Spinal cord (tissue), 10 donors: ENCODE measurements at places on chromosomes 2 and 18.

- no peak for DNase-seq
Observed at GRCh38 chr2:128501700-128502099, 183.0 kb upstream of the HS6ST1 start.

- DNase-seq: no peak
Observed at GRCh38 chr2:161599842-161600241, 24.4 kb upstream of the SLC4A10 start.

- DNase-seq: no peak
Observed at GRCh38 chr2:71938659-71939587, 208.7 kb downstream of the CYP26B1 start.

- DNase-seq: no peak
Observed at GRCh38 chr2:23083966-23084365, 301.0 kb upstream of the KLHL29 start.

- no peak for DNase-seq
Observed at GRCh38 chr2:70014959-70015358, 53.5 kb upstream of the ASPRV1 start.

DNA sequence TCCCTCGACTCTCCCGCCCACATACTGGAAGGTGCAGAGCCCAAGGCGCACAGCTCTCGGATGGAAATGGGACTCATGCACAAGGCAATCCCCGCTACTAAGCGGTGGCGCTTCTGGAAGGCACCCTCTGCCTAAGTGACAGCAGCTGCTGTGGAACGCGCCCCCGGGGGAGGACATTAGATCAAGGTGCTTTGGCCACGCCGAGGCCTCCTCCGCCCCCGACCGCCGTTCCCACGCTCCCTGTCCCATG, 202 bp downstream of the MCEE start:
- DNase-seq: peak; percentile 70

DNA sequence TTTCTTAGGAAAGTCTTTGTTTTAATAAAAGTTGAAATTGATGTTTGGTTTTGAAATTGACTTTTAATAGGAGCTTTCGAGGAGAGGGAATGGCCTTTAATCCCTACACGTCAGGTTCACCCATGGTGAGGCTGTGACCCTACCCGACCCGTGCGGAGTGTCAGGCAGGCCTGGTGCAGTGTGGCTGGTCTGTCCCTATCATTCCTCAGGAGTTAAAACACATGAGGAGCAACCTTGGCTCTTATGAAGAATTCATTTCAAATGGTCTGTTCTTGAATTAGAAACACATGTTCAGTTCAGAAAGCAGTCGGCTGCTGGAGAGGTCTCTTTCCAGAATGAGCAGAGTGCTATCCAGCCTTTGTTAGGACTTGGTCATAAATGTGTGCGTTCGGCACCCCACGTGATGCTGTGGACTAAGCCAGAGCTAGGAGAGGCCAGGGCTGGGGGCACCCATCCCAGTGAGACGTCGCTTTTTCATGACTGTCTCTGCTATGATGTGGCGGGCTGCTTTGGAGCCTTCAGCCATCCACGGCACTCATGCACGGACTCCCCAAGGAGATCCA, 54.7 kb downstream of the EMILIN2 start:
- no peak for DNase-seq

DNA sequence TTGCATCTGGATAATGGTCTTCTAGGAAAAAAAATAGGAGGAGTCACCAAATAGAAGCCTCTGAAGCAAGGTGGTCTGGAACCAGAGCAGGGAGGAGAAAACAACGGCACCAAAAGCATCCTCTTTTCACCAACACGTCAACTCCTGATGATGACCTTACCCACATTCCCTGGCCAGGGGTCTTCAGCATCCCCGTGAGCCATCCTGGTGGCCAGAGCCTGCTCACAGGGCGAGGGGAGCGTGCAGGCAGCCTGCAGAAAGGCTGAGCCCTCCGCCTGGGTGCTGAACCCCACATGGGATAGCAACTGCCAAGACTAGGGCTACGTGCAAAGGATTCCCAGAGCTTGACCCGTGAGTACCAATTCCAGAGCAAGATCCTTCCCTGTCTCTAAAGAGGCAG, 191.0 kb downstream of the NDUFA10 start:
- DNase-seq: no peak

GRCh38 chr18:38948436-38948835, 1382.8 kb upstream of the CELF4 start:
- no peak for DNase-seq

DNA sequence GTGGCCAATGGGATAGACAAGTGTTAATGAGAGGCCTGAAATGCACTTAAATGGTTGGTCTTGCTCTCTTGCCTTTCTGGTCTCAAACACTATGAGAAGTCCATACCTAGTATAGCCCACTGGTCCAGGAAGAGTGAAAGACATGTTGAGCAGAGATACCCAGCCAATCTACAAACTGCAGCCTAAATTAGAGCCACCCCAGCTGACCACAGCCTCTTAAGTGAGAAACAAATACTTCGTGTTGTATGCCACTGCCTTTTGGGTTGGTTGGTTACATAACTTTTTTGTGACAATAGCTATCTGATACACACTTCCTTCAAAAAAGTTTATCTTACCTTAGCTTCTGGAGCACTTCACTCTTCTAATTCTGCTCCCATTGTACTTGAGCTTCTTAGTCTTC, 8.8 kb upstream of the EXOC6B start:
- no peak for DNase-seq

- DNase-seq: no peak
Observed at GRCh38 chr2:39455826-39456225, 18.7 kb upstream of the MAP4K3 start.

GRCh38 chr2:71451705-71452104, 1.7 kb upstream of the DYSF start:
- no peak for DNase-seq

GRCh38 chr2:102137138-102137537, 5.4 kb upstream of the IL1R1 start:
- DNase-seq: no peak

- DNase-seq: no peak
Observed at GRCh38 chr2:124480958-124481357, 455.9 kb downstream of the CNTNAP5 start.

- no peak for DNase-seq
Observed at GRCh38 chr2:607172-607571, 70.0 kb downstream of the TMEM18 start.

DNA sequence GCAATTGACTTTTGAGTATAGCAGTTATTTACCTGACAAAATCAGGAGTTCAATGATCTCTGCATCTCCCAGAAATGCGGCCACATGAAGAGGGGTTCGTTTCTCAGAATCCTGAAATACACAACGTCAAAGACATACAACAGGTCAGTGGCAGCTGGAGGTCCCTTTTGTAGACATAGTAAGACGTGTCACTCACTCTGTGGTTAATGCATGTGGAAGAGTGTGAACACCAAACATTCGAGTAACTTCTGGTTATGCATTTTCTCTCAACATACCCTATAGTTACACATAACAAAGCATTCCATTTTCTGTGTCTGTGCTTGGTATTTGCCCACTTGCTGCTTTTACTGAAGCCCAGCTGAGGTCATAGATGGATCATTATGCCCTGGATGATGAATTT, 163.6 kb downstream of the ANKRD44 start:
- no peak for DNase-seq

GRCh38 chr2:227368574-227368973, 10.5 kb downstream of the TM4SF20 start:
- DNase-seq: no peak

- DNase-seq: no peak
Observed at GRCh38 chr2:112692495-112692911, 28.3 kb upstream of the NT5DC4 start.

DNA sequence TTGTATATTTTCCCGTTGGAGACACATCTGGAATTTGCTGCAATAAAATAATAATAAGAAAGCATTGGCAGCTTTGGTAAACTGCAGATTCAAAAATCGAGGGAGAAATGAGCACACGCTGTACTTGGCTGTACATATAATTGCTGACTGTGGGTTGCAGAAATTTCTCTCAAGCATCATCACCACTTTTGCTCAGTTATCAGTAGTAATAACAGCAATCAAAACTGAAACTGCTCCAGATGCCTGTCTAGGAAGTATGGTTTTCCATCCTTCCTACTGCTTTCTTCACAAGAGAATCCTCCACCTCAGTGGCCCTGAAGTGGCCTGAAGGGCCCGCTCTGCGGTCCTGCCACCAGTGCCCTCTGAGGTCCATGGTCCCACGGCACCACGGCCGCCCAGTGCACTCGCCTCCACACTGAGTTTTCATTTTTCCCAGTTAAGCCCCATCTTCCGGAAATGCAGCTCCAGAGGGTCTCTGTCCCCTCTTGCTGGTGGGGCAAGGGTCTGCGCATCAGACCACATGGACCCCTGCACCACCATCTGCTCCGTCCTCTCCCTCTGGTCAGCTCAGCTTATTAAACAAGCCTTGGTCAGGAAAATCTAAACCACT, 3.9 kb downstream of the DUSP28 start:
- DNase-seq: no peak

DNA sequence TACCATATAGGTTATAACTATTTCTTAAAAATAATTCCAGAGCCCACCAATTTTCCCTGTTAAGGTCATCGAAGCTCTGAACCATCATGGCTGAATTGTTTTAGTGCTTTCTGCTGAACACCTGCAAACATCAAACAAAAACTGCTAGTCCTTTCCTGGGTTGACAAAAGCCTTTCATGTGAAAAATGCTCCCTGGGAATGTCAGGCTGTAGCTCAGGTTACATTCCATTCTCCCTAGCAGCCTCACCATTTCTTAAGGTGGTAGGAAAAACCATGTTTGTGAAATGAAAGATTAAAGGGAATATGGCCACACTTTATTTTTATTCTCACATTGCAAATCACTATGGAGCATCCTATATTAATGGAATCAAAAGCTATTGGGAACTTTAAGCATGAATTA, 5.7 kb downstream of the TCF4 start:
- DNase-seq: no peak

DNA sequence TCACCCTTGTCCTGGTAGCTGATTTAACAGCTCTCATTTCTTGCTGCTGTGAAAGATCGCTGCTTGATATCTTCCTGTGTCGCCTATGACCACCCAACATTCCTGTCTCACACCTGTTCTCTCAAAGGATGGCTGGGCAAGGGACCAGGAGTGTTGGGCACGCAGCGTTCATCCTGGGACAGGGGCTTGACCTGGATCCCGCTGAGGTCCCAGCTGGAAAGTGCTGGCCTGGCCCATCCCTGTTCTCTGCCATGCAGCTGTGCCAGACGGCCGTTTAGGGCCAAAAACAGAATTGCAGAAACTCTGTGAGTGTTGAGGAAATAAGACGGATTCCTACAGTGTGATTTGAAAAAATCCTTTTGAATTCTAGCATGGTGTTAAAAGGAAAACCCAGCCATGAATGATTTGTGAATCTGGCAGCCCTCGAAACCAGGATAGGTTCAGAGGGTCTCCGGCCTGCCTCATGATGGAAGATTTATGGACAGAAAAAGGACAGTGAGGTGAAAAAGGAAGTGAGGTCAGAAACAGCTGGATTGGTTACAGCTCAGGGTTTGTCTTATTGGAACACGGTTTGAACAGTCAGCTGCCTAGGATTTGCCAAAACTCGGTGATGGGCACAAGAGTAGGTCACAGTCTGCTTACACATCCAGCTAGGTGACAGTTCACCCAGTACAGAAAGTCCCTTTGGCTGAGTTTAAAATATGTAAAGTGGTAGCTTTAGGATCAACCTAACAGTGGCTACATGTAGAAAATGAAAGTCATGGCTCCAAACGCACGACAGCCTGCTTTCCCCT, 164.8 kb downstream of the DCDC2C start:
- no peak for DNase-seq

DNA sequence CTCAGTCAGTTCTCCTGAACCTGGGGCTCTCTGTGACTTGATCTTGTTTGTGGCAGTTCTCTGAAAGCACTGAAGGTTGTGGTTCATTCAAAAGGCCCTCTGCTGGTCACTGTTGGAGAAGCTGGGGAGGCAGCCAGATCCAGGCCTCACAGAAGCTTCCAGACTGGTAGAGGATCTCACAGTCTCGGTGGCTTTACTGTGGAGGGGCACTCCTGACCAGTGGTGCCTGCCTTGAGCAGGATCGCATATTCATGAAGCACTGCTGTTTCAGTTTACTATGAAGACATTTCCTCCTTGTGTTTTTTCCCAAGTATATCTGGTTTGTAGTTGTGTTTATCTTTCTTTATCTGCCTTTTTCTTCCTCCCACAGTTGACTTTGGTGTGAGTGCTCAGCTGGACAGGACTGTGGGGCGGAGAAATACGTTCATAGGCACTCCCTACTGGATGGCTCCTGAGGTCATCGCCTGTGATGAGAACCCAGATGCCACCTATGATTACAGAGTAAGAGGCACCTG, 133.9 kb downstream of the MAP4K4 start:
- peak; percentile 67 for DNase-seq

DNA sequence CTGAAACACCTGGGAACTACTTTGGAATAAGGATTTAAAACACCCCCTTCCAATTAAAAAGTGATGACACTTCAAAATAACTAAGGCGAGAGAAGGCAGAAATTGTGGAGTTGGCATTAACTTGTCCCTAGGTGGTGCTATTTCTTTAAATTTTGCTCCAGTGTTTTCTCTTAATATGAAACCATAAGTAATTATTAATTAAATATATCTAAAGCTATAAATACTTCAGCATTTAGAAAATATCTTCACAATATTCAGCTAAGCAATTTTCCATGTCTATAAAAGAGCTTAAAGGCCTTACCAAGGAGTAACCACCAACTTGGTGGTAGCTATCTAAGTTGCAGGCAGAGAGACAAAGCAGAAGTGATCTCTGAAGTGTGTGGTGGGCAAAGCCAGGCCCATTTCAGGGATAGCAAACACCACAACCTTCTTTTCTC, 186.8 kb upstream of the PGAP1 start:
- DNase-seq: peak; percentile 68

DNA sequence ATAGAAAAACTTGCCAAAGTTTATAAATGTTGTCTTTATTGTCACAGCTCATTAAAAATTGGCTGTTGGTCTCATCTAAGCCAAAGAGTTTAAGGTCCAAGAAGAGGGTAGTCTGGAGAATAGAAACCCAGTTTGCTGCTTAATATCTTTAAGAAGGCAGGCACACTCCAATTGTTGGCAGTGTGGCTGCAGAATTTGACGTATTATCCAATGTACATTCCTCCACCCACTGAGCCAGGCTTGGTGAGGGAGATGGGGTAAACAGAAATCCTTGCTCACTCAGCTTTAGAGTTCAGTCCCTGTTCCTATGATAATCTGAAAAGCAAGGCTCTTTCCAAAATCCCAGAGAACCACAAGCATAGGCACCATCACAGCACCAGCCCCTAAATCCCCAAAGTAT, 10.7 kb upstream of the ADD2 start:
- no peak for DNase-seq

GRCh38 chr2:105100046-105100840, 62.4 kb downstream of the MRPS9 start:
- no peak for DNase-seq

GRCh38 chr18:30088238-30089015, 954.1 kb downstream of the DSC3 start:
- DNase-seq: no peak

- no peak for DNase-seq
Observed at GRCh38 chr2:3447789-3448317, 68.4 kb downstream of the TRAPPC12 start.
